ENCODE measurements at places on chromosomes 6 and 20. TPM values are rescaled to one million over a fixed set of nuclear protein-coding genes. Genes with fewer than 3 reads are reported as not detected.

DNA sequence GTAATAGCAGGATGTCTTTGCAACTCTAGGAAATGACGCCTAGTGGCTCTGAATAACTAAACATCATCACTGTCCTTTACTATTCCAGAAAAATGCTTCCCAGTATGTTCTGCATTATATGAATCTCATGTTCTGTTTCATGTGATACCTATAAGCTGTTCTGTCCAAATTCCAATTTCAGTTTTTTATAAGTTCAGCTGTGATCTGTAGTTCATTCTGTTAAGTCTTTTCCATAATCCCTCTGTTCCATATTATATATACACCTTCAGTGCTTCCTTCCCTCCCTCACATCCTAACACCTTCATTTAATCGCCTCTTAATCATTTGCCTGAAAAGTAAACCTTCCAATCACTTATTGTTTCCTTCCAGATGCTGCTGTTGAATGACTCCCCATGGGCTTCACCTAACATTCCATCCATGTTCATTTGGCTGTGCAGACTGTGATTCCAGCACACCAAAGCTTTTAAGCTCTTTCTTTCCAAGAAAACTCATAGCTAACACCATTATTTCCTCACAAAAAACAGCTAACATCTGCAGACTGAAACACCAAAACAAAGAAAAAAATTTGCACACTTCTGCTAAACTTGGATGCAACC lies 18.6 kb downstream of the HMGCLL1 start:
- DNase-seq: no peak

GRCh38 chr6:13383328-13384163 lies 55.2 kb upstream of the TBC1D7 start:
- DNase-seq: peak; percentile 68

- DNase-seq: no peak
These were observed 174.7 kb downstream of the DHX35 start for GRCh38 chr20:39136798-39137197.

DNA sequence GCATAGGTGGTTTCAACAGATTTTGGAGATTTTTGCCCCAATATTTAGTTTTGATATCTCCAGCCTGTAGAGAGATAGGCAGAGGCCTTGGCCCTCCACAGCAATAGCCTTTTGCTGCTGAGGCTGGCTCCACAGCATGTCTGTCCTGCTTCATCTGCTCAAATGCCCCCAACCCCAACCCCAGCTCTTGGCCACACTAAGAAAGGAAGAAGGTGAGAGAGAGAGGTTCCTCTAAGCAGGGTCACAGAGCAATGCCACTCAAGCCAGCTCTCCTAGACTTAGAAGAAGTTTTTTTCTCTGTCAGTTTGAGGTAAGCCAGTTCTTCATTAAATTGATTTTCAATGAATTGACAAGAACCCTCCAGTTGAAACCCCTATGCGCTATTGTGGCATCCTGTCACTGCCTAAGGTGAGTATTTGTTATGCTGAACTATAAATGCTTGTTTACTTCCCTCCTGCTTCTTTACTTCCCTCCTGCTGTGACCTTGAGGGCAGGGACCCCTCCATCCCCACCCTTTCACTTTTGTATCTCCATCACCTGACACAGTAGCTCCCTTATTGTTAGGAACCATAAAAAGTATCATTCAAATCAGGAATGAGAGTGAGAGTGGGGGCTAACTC lies 366.2 kb upstream of the CNR1 start:
- no peak for DNase-seq

DNA sequence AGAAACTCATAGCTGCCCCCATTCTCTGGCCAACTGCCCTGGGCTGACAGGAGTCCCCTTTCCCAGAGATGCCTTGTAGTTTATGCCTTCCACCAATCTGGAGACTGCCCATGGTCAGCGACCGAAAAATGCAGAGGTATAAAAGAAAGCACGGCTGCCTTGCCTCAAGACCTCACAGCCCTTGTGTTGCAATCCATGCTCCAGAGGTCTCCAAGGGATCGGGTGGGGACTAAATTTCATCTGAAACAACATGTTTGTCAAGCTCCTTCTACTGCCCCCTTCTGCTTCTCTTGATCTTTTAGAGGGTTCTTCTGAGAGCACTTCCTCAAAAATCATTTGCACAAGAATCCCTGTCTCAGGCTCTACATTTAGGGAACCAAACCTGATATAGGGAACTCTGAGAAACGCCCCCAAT lies 128.8 kb downstream of the PLCB1 start:
- no peak for DNase-seq

Gene ZNF76
- polyA plus RNA-seq: 49.3 TPM

Gene SAMD10
- 6.1 TPM for polyA plus RNA-seq

GRCh38 chr6:108895571-108895970 lies 47.3 kb downstream of the ARMC2 start:
- no peak for DNase-seq

Gene NKX2-2
- 0.12 TPM for polyA plus RNA-seq

DNA sequence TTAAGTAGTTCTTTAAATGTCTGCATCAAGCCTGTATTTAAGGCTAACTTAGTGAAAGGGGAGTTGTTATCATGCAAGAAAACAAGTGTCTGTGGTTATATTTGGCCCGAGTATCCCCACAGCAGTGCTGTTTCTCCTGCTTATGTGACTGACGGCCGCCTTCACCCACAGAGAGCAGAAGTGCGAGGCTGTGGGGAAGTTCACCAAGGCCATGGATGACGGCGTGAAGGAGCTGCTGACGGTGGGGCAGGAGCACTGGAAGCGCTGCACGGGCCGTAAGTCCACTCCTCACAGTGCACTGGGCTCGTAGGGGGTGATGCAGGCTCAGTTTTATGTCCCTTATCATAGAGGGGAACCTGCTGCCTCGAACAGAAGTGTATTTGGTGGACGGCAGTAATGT lies 53.2 kb upstream of the SYNJ2 start:
- no peak for DNase-seq

- DNase-seq: peak; percentile 88
These were observed 122.6 kb downstream of the GPX5 start for GRCh38 chr6:28648035-28648877.

Gene TCF21
- 122 TPM for polyA plus RNA-seq

DNA sequence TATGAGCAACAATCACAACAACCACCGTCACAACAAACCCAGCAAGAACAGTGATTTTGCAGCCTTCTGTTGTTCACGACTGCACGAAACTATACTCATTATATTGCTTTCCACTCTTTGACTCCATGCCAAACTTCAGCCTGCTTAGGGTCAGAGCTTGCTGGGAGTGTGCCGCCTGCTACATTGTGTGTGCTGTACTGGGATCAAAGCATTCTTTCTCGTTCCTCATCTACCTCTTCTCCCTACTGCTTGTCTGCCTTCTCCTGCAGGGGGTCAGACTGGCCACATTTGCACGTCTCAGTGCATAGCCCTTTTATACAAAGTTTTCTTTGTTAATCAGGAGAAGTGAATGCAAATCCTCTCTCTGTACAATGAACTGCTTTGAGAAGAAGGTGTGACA lies 401.6 kb upstream of the CITED2 start:
- DNase-seq: no peak

DNA sequence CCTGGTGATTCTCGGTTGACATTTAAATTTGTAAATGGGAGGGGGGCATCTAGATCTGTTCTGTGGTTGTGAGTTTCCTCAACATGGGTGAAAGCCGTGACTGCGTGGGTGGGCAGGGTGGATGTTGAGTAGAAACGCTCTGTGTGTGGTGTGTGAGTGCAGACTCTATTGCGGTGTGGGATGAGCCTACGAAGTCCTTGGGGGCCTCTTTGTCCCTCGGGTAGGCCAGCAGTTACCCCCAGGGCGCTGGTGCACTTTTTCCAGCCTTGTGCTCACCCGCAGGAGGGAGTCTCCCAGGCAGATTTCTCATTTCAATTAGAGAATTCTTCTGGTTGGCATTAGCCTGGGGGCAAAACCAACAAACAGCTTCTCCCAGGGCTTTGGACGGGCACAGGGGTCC lies 10.6 kb downstream of the TOX2 start:
- DNase-seq: no peak

DNA sequence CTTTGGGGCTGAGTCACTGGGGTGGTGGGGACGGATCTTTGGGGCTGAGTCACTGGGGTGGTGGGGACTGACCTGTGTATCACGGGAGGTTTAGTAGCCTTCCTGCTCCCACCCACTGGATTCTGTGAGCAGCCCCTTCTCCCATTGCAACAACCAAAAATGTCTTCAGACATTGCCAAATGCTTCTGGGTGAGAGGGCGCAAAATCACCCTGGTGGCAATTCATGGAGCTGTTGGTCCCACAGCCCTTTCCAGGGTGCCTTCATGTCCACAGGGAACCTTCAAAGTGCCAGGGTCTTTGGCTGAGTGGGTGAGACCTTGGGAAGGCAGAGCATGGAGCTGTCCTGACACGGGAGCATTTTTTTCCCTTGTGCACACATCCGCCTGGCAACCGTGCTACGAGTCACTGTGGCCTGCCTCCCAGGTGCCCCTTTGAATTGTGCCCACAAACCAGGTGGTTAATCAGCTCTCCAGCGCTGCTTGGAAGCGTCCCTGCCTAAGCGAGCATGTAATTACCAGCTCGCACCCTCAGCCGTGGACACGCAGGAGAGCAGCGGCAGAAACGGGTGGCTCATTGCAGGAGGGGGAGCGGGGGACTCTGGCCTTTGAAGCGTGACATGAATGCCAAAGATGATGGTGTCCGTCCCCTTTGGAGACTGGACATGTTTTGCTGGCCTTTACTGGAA lies 27.4 kb upstream of the APCDD1L start:
- no peak for DNase-seq

DNA sequence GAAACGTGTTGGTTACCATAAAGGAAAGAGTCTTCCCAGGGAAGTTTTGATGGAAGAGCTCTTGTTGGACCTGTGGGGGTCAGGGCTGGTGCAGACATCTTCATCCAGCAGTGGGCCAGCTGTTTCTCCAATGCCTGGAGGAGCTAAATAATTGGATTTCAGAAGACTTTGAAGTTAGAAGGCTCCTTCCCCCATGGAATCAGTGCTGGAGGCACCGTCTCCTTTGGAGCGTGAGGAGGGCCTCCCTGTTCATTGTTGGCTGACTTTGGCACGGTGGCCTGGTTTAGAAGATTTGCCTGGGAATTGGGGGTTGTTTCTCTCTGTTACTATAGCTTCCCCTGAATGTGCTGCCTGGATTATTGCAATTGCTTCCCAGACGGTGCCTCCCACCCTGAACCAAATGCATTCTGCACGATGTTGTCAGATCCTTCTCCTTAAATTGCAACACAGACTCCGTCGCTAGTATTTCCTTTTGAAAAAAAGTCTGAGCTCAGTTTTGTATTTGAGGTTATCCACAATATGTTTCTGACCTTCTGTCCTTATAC lies 27.7 kb upstream of the KCNG1 start:
- no peak for DNase-seq

DNA sequence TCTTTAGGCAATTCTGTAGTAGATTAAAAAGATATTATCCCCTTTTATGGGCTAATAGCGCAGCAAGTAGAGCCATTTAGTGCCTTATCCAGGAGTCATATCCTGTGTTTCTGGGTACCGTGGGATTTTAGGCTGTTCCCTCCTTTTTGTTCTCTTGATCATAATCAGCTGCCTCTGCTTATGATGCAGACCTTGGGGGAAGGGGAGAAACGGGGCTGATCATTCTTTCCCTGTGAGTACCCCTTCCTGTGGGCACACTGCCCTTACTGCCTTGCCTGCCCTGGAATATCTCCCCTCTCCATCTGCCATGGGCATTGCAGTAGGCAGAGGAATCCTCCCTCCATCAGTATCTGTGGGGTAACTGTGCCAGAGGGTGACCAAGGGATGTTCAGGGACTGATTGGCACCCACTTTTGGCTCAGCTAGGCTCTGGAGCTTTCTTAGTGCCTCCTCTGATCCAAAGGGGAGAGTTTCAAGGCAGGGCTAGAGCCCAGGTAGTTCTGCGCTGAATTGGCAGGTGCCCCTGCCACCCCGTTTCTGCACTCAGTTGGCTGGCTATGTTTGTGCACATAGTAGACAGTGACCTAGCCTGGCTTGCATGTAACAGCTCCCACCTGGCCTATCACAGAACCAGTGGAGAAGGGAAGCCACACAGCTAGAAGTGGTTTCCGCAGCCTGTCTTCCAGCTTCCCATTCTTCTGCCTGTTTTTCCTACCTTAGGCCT lies 103.3 kb downstream of the FIG4 start:
- no peak for DNase-seq

Gene DOK5
- 2.8 TPM for polyA plus RNA-seq

Gene RIN2
- polyA plus RNA-seq: 26.5 TPM

DNA sequence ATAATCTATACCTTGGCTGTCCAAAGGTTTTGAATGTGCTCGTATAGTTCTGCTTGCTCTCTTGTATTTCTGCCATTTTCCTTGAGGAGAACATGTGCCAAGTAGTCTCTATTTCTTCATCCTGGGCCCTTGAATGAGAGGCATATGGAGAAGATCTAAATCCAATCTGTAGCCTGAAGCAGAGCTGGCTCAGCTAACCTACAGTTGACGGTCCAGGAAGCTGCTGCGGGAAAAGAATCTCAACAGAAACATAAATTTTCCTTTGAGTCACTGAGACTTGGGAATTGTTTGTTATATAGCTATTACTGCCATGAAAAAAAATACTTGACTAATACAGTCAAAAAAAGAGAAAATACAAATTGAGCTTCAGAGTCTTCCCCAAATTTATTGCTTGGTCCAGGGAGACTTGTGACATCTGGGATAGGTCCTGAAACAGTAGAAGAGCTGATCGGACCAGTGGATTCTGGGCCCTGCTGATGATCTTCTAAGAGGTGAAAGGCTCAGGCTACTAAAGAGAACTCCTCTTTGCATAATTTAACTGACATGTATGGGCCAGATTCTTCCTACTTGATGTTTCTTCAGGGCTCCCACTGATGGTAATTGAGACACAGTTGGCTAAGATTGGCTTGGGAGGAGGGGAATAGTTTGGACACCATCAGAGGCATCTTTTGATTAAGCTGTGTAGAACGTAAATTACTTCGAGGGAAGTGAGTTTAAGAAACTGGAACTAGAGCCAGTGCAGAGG lies 29.9 kb upstream of the PLCB4 start:
- no peak for DNase-seq

DNA sequence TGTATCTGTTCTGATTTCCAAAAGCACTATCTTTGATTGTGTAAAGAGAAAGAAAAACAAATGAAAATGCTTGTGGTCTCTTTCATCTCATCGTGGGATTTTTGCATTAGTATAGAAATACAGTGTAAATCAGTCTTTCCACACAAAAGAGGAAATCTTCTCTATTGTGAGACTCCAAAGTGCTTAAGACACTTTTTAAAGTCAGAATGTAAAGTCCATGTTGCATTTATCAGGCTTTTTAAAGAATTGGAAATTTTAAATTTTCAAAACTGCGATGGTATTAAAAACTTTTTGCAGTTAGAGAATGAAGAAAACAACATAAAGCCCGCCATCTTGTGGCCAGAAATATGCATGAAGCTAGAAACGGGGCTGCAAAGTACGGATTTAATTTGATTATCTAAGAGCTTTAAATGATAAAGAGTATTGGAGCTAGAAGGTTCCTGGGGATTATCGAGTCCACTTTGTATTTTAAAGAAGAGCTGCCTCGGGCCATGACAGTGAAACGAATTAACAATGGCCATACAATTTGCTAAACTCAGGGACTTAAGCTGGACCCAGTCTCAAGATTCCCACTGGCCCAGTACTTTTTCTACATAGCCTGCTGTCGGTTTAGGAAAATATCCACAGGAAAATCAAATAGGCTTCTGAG lies 339.6 kb downstream of the ARHGAP18 start:
- peak; percentile 29 for DNase-seq
